ENCODE measurements at places on chromosomes 6 and 20. TPM values are rescaled to one million over a fixed set of nuclear protein-coding genes. Genes with fewer than 3 reads are reported as not detected.

DNA sequence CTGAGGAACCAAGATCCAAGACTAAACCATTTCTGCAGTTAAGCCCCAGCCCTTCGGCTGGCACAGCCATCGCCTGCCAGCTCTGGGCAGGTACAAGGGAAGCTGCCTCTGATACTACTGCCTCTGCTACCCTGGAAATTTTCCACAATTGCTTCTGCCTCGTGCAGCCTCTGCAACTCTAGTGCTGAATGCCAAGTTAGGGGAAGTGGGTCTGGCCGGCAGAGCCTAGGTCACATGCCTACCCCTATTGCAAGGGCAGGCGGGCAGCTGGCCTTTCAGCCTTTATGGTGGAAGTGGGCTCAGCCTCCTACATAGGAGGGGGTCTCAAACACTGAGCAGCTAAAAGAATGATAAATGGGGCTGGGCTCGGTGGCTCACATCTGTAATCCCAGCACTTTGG, 44.5 kb upstream of the TULP1 start:
- no peak for DNase-seq
- no peaks in the 10 kb centered on the region for H3K27me3 ChIP-seq
- no peak overlapping the region for H3K27ac ChIP-seq
- no peaks in the 10 kb centered on the region for H3K36me3 ChIP-seq
- peaks cover 5% of the 10 kb centered on the region for H3K4me1 ChIP-seq
- H3K4me3 ChIP-seq = no peak overlapping the region

- H3K4me3 ChIP-seq = no peak overlapping the region
- no peaks in the 10 kb centered on the region for H3K36me3 ChIP-seq
- no peaks in the 10 kb centered on the region for H3K4me1 ChIP-seq
- peaks cover 33% of the 10 kb centered on the region for H3K27me3 ChIP-seq
Observed at GRCh38 chr6:40822619-40823018, 216.4 kb downstream of the UNC5CL start.

DNA sequence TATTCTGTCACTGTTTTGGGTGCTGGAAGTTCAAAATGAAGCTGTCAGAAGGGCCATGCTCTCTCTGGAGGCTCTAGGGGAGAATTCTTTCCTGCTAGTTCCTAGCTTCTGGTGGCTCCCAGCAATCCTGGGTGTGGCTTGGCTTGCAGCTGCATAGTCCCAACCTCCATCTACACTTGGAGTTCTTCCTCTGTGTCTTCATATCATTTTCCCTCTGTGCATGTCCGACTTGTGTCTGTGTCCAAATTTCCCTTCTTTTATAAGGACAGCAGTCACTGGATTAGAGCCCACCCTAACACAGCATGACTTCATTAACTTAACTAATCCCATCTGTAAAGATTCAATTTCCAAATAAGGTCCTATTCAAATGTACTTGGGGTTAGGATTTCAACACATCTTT, 23.3 kb upstream of the ENPP1 start:
- H3K36me3 ChIP-seq = no peaks in the 10 kb centered on the region
- peaks cover 2% of the 10 kb centered on the region for H3K4me1 ChIP-seq
- no peaks in the 10 kb centered on the region for H3K27me3 ChIP-seq
- H3K4me3 ChIP-seq = no peak overlapping the region
- no peak overlapping the region for H3K27ac ChIP-seq
- DNase-seq = no peak

DNA sequence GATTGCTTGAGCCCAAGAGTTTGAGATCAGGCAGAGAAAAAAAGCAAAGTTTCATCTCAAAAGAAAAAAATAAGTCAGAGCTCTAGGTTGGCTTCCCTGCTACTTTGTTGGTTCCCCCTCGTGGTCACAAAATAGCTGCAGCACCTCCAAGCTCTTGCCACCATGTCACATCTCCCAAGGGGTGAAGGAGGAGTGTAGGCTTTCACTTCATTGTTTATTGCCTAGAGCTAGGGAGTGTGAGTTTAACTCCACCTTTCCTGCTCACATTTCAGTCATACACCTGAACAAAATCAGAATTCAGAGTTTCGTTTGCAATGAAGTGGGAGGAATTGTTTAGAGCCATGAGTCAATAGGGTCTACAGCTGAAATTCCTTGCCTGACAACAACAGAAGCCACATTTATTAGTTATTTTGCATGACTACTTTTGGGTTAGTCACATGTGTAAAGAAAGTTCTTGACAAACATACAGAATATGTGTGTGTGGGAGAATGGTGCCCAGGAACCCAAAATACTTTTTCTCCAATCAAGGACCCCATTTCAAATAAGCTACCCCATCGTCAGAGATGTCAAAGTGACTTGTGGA, 56.2 kb upstream of the UFL1 start:
- H3K36me3 ChIP-seq = no peaks in the 10 kb centered on the region
- no peak overlapping the region for H3K27ac ChIP-seq
- no peak for DNase-seq
- no peaks in the 10 kb centered on the region for H3K4me1 ChIP-seq

Gene PRSS16
- 29.8 TPM for total RNA-seq

Gene MUC21
- not detected for total RNA-seq
